Lung microvascular endothelial cell (primary cell): ENCODE measurements at places on chromosomes 6 and 20.

- no peak for DNase-seq
Observed at GRCh38 chr6:148513145-148514071, 170.8 kb downstream of the SASH1 start.

DNA sequence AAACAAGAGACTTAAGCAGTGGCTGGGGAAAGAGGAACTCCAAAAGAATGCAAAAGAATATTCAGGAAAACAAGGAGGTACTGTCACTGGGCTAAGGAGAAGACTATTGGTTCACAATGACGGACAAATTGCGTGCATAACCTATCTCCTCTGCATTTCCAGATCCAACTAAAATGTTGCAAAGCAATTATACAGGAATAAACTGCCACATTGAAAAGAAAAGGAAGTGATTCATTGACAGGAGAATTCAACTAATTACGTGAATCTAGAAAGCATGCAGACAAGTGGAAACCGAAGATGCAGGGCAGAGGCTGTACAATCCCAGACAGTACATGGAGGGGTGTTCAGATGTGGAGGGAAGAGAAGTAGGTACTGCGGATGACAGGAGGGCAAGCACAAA is 152.8 kb upstream of the RIPOR2 start:
- peak; percentile 93 for DNase-seq

GRCh38 chr6:143688681-143689080 is 10.9 kb downstream of the PHACTR2 start:
- DNase-seq = no peak

DNA sequence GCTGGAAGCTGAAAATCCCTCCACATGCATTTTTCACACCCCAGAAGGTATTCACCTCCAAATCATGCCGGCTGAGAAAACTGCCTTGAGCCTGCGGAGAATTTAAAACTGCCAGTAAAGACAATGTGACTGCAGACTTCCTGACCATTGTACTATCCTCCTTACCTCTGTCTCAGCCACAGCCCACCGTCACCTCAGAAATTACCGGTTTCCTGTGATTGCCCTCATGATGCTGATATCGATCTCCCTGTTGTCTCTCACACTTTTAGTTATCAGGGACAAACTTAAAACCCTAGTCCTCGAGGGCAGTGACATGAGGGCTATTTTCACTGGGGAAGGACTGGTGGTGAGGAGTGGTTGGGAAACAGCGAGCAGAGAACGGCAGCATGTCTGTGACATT is 30.2 kb upstream of the FOXQ1 start:
- DNase-seq = no peak

- DNase-seq = no peak
Observed at GRCh38 chr6:121438869-121439268, 3.4 kb downstream of the GJA1 start.

GRCh38 chr20:53938739-53939138 is 131.7 kb downstream of the BCAS1 start:
- DNase-seq = no peak

- DNase-seq = no peak
Observed at GRCh38 chr6:31285486-31285885, 13.6 kb upstream of the HLA-C start.

DNA sequence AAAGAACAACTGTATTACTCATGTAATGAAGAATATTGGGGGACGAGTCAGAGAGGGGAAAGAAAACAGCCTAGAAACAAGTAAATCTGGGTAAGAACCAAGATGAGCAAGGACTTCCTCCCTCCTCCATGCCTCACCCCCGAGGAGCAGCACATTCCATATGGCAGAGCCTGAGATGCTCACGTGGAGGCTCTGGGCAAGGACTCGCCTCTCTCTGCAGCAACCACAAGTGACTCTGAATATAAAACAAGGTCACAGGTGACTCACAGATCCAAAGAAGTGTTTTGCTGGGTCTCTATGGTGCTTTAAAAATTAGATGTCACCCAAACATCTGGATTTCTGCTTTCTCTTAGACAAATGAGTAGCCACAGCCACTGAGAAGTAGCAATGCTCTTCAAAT is 453.0 kb upstream of the SULF2 start:
- no peak for DNase-seq

GRCh38 chr20:62051144-62051543 is 14.5 kb downstream of the TAF4 start:
- no peak for DNase-seq

GRCh38 chr20:49937027-49937929 is 1.1 kb downstream of the RNF114 start:
- DNase-seq = no peak
